ENCODE measurements at places on chromosomes 16 and 17.
A peak's percentile ranks its signal among the peaks of the same experiment; 100 is the strongest.

- DNase-seq, result no peak
Observed at GRCh38 chr17:54899201-54899600, 1.5 kb upstream of the TOM1L1 start.

DNA sequence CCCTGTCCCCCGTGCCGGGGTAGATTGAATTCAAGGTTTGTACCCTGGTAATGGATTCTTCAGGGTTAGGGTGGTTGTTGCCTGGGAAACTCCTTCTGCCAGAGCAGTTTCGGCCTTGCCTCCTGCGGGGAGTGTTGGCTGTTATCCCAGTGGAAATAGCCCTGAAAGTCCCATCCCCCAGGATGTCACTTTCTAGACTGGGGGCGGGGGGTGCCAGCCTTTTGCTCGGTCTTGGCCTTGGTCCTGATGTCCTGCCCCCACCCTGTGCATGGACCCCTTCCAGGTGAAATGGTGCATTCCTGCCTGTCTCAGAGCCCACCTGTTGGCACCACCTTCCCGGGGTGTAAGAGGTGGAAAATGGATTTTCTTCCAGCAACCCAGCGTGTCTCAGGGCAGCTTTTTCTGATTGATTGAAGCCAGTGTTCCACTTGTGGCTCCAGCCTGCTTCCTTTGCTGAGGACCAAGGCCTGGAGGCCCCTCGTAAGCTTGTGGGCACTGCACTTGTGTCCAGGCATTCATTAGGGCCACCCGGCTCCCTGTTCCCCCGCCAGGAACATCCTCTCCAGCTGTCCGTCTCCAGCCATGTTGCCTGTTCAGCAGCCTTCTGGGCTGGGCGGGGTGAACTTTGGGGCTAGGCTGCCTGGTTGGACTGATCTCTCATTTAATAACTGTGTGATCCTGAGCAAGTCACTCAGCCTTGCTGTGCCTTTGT is 25.6 kb downstream of the MGAT5B start:
- DNase-seq, result no peak

- DNase-seq, result no peak
Observed at GRCh38 chr16:82761858-82762257, 135.1 kb downstream of the CDH13 start.

DNA sequence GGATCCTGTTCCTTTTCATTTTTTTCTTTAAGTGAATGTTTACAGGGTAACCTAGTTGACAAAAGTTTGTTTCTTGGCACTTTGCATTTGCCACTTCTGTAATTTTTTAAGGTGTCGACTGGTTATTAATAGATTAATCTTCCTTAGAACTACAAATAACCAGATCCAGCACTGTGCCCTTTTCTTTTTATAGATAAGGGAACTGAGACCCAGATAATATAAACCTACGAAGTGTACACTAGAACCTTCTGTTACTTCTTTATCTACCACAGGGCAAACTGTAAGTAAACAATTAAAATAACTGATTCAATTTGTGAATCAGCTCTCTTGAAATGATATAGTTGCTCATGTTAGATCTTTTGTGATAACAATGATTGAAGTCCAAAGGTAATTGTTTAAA is 55.4 kb downstream of the NLK start:
- DNase-seq, result no peak

GRCh38 chr17:19247473-19247872 is 10.3 kb downstream of the EPN2 start:
- DNase-seq, result no peak

DNA sequence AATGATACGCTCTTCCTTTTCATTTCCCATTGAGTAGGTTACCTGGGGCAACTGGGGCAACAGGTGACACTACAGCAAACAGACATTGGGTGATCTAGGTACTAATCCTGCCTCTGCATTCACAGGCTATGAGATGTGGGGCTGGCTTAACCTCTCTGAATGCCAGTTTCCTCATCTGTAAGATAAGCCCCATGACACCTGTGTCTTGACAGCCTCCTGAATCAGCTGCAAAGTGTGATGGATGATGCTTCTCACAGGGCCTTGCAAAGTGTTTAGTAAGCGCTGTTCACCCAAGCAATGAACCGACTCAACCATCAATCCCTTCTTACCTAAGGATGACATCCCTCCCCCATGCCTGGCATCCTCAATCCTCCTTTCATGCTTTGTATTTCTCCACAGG is 322.8 kb downstream of the XYLT1 start:
- no peak for DNase-seq

- no peak for DNase-seq
Observed at GRCh38 chr16:60170196-60170595, 1436.1 kb upstream of the GOT2 start.

DNA sequence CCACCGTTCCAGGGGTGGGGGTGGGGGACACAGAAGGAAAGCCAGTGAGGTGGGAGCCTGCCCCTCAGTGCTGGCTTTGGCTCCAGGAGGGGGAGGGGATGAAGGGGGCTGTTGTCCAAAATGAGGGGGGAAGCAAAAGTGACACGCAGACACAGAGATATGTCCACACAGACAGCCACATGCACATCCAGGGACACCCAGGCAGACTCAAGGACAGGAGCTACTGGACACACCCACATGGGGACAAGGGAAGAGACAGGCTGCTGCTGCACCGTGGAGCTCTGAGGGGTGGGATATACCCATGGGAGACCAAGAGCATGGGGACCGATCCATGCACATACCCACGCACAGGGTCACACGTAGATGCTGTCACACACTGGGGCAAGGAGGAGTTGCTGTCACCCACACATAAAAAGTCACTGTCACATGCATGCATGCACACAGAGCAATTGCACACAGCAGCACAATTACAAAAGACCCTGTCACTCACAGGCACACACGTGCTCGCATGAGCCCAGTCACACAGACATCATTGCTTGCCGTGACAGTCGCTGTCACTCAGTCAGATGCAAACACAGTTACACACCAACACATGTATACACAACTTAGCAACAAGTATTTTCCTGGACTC is 1.3 kb downstream of the THRA start:
- peak; percentile 18 for DNase-seq

GRCh38 chr17:31918701-31919128 is 17.2 kb upstream of the UTP6 start:
- no peak for DNase-seq

- no peak for DNase-seq
Observed at GRCh38 chr17:50196036-50196435, 5.4 kb downstream of the COL1A1 start.

DNA sequence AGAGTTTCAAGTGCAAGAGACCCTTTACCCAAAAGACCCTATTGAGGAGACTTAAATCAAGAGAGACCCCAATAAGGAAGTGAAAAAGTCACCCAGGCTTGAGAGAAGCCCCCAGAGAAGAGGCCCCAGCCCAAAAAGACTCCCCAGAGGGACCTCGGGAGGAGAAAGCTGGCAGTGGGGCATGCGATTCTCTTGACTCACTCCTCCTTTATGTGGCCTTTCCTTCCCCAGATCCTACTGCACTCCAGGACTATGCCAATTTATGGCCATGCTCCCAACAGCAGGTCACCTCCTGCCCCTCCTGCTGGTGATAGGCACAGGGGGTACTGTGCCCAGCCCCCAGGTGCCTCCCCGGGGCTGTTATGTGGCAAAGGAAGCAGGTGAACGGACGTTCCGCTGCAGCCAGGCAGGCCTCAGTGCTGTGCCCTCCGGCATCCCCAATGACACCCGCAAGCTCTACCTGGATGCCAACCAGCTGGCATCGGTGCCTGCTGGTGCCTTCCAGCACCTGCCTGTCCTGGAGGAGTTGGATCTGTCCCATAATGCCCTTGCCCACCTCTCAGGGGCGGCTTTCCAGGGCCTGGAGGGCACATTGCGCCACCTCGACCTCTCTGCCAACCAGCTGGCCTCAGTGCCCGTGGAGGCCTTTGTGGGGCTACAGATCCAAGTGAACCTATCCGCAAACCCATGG is 16.3 kb downstream of the LRRC3C start:
- DNase-seq, result no peak

DNA sequence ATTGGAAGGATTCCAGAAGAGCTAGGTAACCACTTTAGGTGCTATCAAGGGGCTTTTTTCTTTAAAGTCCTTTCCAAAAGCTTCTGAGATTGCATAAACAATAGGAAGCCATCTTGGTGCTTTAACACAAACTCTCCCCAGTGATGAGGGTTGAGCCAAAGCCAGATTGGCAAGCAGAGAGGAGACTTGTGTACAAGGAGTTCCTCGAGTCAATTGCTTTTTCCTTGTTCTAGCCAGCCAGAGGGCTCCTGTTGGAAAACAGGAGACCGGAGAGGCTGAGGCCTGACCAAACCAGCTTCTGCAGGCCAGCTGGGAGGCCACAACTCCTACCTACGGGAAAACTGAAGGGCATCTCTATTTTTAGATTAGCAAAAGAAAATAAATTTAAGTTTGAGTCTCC is 46.5 kb downstream of the MAPT start:
- DNase-seq, result no peak

DNA sequence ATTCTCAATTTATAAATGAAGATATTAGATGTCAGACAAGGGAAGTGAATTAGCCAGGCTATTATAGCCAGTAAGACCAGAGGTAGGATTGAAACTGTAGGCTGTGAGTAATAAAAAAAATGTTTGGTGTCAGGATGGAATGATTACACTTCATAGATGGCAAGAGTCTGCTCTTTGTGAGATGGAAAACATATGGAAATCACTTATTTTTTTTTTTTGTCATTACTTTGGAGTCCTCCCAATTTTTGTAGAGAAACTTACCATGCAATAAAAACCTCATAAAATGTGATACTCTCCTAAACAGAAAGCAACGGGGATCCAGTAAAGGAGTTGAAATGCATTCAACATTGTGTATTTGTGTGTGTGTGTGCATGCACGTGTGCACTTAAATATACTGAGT is 532.7 kb upstream of the CDH8 start:
- DNase-seq, result no peak

GRCh38 chr17:27404676-27405075 is 51.6 kb upstream of the KSR1 start:
- DNase-seq, result no peak

GRCh38 chr16:31438414-31438813 is 4.2 kb downstream of the ZNF843 start:
- DNase-seq, result no peak

- DNase-seq, result no peak
Observed at GRCh38 chr17:65751263-65751662, 189.8 kb upstream of the AXIN2 start.

DNA sequence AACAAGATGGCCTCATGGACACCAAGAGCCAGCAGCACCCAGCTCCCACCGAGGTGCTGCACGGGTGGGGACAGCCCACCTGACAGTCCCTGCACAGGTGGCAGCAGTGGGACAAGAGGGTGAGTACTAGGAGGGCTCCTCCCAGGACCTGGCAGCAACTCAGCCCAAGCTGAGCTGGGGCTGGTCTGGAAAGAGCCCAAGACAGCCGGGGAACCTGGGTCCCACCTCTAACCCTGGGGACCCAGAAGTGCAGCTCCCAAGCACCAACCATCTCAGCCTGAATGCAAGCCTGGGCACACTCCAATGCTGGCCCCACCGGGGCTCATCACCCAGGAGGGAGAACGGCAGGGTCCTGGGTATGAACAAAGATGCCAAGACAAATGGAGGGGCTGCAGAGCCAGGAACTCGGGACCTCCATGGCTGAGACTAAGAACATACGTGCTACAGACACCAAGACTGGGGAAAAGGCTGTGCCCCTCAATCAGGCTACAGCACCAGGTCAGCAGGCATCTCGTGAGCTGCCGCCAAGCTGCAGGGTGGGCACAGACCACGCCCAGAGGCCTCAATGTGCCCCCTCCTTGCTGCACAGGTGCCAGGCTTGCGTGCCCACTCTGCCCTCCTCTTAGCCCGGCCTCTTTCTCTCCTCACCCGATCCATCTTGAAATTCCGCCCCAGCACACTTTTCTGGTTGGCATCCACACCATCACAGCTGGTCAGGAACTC is 37.5 kb upstream of the GSG1L start:
- no peak for DNase-seq

- no peak for DNase-seq
Observed at GRCh38 chr16:76164970-76165558, 112.1 kb upstream of the CNTNAP4 start.

DNA sequence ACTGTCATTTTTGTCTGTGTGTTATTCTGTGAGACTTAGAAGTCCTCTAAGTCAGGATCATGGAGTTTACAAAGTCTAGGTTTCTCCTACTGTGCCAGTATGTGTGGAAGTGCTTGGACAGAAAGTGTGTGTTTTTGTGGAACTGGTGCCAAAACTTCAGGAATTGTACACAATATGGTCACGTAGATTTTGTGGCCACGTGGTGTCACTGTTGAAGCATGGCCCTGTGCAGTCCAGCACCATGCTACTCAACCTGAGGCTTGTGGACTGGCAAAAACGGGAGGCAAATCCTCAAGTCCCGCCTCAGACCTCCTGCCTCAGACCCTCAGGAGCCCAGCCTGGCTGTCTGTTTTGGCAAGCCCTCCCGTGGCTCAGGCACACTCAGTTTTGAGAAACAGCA is 16.7 kb upstream of the ALKBH5 start:
- no peak for DNase-seq

GRCh38 chr17:39600288-39600996 is 7.3 kb downstream of the NEUROD2 start:
- no peak for DNase-seq

- DNase-seq, result peak; percentile 82
Observed at GRCh38 chr17:50200457-50201275, 765 bp downstream of the COL1A1 start.

- DNase-seq, result no peak
Observed at GRCh38 chr17:32318071-32318470, 23.9 kb downstream of the C17orf75 start.

DNA sequence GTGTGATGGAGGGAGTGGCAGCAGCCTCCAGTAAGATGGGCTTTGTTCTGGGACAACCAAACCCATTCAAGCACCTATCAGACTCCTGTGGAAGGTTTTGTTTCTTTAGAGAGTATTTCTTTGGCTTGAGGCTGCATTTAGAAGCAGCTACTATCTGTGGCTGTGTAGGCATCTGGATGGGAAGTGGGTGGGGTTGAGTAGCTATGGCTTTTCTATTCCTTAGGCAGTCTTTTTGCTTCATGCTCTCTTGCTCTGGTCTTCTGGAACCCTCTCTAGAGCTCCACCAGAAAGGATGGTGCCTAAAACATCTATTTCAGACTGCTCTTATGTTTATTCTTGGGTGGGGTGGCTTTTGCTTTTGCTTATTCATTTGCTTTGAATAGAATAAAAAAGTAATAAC is 19.9 kb downstream of the TNRC6A start:
- no peak for DNase-seq

DNA sequence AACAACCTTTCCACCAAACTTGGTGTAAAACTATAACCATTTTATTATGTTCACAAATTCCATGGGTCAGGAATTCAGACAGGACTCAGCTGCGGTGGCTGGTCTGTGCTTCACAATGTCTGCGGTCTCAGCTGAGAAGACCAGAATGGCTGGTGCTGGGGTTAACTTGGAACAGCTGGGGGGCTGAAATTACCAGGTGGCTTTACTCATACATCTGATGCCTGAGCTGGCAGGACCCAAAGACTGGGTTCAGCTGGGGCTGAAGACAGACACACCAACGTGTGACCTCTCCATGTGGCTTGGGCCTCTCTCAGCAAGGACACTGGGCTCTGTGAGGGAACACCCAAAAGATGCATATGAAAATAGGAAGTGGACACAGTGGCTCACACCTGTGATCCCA is 5.7 kb upstream of the HID1 start:
- no peak for DNase-seq

GRCh38 chr16:14202697-14203096 is 131.6 kb downstream of the MRTFB start:
- no peak for DNase-seq

GRCh38 chr17:67503739-67504138 is 126.7 kb downstream of the PITPNC1 start:
- DNase-seq, result no peak
